ENCODE measurements at places on chromosomes 11 and 22.

GRCh38 chr11:123145661-123146060 lies 49.4 kb downstream of the CLMP start:
- no peak for DNase-seq

- peak; percentile 52 for DNase-seq
Measured at GRCh38 chr11:33377412-33378370, 120.5 kb downstream of the HIPK3 start.

DNA sequence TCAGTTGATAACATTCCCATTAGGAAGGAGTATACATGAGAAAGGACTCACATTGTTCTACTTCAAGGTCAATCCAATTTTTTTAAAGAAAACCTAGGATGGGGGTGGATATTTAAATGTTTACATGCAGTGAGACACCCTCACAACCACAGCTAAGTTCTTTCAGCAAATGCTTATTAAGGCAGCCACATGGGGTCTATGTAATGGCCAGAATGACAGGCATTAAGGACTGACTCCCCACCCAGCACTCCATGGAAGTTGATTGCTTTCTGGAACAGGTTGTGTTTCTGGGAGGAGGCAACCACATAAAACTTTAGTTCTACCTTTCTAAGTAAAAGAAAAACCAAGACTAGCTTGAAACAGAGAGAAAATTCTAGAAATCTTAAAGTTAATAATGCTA lies 662.0 kb upstream of the CCDC90B start:
- no peak for DNase-seq

GRCh38 chr11:76763573-76764346 lies 19.4 kb upstream of the TSKU start:
- no peak for DNase-seq

- DNase-seq = no peak
Measured at GRCh38 chr11:58575377-58576020, at the start of gene LPXN. LPXN (minus strand) TSS chr11:58575856; CDS start chr11:58575772, 84 bp downstream.

- DNase-seq = no peak
Measured at GRCh38 chr22:42714768-42715390, 5.8 kb downstream of the A4GALT start.

GRCh38 chr11:7353100-7353499 lies 101.4 kb downstream of the SYT9 start:
- DNase-seq = no peak

GRCh38 chr22:50222508-50222907 lies 21.7 kb downstream of the SELENOO start:
- no peak for DNase-seq

DNA sequence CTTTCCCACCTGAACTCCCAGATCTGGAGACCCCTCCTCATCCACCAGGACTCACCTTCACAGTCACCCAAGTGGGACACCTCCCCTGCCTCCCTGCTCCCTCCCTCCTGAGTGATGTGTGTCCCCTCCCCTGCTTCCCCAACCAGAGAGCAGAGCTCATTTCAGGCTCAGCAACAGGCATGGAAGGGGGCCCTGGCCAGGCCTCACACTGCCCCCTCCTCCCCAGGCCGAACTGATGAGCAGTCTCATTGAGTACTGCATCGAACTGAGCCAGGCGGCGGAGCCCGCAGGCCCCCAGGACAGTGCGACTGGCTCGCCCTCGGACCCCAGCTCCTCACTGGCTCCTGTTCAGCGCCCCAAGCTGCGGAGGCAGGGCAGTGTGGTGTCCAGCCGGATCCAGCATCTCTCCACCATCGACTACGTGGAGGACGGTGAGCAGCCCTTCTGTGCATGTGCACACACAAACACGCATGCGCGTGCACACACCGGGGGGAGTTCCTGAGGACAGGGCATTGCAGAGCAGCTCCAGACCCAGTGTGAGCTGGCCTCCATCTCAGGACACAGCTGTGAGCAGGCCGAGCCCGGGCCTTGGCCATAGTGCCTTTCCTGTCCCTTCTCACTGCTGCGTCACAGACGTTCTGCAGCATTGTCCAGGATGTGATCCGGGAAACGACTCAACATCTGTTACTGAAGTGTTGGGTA lies 17.8 kb upstream of the NEAT1 start:
- no peak for DNase-seq

- no peak for DNase-seq
Measured at GRCh38 chr22:43179911-43180195, 7.1 kb downstream of the TTLL12 start.

- DNase-seq = peak; percentile 75
Measured at GRCh38 chr22:29245626-29246385, 22.0 kb downstream of the RHBDD3 start.

- no peak for DNase-seq
Measured at GRCh38 chr11:3181725-3182461, 16.8 kb upstream of the OSBPL5 start.

DNA sequence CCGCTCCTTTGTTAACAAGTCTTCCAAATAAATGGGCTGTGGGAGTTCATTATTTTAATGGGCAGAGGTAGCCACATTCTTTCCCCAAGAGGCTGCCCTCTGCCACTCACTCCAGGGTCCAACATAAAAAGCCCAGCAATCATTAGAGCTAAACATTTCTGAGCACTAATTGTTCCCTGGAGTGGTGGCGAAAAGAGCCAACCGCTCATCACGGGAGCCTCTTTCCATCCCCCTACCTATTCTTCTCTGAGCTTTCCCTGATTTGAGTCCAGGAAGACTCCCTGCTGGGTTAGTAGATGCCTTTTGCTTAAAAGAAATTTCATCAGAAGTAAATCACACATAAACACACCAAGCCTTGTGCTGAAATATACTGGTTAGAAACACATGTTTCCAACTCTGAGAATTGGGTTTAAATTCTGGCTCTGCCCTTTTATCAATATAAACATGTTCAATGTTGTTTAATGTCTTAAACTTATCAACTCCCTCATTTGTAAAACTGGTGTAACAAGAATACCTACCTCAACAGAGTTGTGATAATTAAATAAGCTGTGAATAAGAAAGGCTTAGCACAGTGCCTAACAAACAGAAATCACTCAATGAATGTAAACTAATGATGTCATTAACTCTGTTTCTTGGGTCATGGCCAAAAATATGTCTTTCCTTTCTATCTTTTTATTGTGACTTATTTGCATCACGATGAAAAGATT lies at the start of gene OR5A2:
TSS of gene OR5A2 (minus strand) at position 53 of the 707 bp plus-strand sequence. CDS start 3,460 bp downstream, outside the sequence.
- no peak for DNase-seq

DNA sequence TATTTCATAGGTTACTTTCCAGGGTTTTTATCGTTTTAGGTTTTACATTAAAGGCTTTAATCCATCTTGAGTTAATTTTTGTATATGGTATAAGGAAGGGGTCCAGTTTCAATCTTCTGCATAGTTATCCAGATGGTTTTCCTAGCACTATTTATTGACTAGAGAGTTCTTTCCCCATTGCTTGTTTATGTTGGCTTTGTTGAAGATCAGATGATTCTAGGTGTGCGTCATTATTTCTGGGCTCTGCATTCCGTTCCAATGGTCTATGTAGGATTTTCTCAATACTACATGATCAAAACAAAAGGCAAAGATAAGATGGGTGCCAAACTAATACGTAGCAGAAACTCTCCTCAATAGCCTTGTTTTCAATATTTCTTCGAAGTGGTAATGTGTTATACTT lies 14.3 kb upstream of the RIC3 start:
- DNase-seq = no peak

GRCh38 chr22:19873960-19874306 lies 19.3 kb upstream of the GNB1L start:
- DNase-seq = no peak

- peak; percentile 39 for DNase-seq
Measured at GRCh38 chr22:42296381-42296853, 26.0 kb upstream of the TCF20 start.

DNA sequence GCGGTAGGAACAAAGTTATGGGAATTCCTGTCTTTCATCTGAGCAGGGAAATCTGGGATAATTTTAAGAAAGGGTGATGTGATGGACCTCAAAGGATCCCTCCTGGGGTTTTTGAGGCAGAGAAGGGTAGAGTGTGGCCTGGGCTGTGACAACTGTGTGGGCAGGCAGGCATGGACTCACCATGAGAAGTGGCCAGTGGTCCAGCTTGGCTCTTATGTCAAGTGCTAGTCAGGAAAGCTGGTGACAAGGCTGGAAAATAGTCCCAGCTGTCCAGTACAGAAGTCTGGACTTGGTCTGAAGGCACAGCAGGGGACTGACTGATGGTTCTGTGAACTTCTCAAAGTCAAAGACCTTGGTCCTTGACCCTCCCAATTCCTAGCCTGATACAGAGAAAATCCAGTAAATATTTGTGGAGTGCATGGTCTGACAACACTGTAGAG lies 1.7 kb downstream of the PPFIBP2 start:
- DNase-seq = no peak

DNA sequence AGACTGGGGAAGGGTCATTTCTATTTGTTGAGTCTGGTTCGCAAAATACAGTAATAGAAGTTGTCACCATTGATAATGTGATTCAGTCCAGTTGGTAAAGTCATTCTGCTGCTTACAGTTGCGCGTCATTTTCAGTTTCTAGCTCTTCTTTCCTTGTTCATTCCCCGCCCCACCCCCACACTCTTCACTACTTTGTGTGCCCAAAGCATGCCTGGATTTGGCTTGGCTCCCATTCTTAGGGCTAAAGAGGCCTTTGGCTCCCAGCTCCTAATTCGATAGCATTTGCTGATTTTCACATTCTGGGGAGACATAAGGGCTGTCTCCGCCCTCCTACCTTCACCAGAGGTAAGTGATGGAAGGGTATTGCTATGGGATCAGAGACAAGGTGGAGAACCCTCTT lies 43.0 kb downstream of the CECR2 start:
- peak; percentile 78 for DNase-seq

GRCh38 chr11:118915396-118915795 lies 10.3 kb downstream of the BCL9L start:
- DNase-seq = no peak

DNA sequence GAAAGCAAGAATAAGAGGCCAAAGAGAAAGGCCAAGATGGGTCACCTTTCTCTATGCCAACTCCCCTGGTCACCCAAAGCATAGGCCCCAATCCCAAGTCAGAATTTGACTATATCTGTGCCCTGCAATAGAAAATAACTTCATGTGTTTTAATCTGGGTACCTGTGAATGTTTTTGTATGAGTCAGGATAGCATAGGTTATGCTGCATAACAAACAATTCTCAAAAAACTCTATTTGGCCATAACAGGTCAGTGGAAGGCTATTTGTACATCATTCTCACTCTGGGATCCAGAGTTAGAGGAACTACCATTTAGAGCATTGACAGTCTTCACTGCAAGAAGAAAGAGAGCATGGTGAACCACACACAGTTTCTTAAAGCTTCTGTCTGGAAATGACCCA lies 167.3 kb downstream of the DBX1 start:
- no peak for DNase-seq

DNA sequence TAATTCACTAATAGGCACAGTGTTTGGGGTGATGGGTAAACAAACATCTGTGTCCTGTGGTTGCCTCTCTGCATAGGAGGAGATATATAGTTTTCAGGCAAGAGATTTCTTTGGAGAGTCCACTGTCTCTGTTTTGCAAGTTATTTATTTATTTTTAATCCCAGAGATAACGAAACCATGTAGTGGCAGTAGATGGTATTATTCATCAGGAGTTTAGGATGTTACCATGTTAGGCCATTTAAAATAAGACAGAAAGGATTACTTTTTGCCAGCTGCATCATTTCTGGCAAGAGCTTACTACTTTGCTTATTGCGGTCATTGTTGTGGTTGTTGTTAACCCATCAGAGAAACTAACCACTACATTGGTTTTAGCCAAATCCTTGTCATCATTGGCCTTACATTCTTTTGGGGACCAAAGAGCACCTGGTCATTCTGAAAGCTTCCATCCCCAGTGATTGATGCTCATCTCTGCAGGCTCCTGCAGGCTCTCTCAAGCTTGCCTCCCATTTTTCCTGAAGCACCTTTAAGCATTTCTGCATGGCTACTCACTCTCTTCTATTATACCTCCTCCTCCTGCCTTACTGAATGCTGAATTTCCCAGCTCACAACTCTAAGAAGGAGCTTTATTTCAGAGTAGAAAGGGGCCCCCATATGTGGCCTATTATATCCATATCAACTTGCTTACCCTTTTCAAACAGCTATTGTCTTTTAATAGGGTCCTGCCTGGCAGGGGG lies 84.4 kb downstream of the CSTPP1 start:
- DNase-seq = no peak

- DNase-seq = no peak
Measured at GRCh38 chr11:35617316-35617686, 959 bp upstream of the FJX1 start.

GRCh38 chr11:34380696-34381095 lies 22.9 kb upstream of the ABTB2 start:
- DNase-seq = no peak

GRCh38 chr11:64694026-64694755 lies 28.8 kb downstream of the NRXN2 start:
- DNase-seq = no peak

GRCh38 chr11:2393111-2393868 lies 7.3 kb upstream of the TSSC4 start:
- DNase-seq = no peak

DNA sequence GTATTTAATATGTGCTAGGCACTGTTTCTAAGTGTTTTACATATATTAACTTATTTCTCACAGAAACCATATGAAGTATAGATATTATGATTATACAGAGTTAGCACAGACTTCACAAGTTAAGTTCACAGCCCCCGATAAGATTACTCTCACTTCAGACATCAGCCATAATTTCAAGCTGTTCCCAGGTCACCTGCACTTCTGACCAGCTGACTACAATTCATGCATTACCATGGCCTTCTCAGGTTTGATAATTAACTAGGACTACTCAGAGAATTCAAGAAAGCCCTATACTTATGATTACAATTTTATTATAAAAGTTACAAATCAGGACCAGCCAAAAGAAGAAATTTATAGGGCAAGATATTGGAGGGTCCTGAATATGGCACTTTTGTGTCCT lies 68.2 kb upstream of the RRM1 start:
- DNase-seq = no peak

GRCh38 chr22:44181912-44182587 lies 1.3 kb downstream of the PARVG start:
- DNase-seq = no peak

GRCh38 chr11:2945031-2945756 lies 16.0 kb upstream of the PHLDA2 start:
- DNase-seq = peak; percentile 72

DNA sequence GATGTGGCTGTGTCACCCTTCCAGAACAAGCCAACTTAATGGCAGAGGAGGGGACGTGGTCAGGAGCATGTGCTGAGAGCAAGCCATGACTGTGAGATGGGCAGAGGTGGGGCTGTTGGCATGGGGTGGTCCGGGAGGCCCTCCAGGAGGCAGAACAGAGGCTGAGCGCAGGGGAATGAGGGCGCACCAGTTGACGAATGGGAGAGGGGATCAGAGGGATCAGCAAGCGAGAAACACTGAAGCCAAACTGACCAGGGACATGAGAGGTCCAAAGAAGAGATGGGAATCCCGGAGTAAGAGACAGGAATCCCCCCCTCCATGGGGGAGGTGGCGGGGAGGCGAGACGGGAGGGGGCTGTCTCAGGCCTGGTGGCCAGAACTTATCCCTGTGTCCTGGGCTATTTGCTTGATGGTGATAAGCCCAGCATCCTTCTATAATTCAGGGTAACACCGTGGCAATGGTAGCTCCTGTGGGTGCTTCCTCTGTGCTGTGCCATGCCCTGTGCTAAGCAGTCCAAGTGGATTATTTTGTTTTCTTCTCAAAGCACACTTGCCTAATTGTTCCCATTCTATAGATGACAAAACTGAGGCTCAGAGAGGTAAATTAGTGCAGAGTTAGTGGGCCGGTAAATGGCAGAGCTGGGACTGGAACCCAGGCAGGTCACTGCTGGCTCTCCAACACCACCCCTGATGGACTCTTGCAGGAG lies 83.4 kb upstream of the SHISAL1 start:
- no peak for DNase-seq
